ENCODE measurements at places on chromosomes 7 and 10. TPM values are rescaled to one million over a fixed set of nuclear protein-coding genes. Genes with fewer than 3 reads are reported as not detected.

GRCh38 chr10:60464659-60465058, 75.0 kb upstream of the ANK3 start:
- DNase-seq = no peak

- no peak for DNase-seq
Measured at GRCh38 chr7:156898938-156899337, 6.0 kb upstream of the LMBR1 start.

GRCh38 chr7:158975526-158976467, 119.4 kb downstream of the DYNC2I1 start:
- DNase-seq = no peak

The BUD31 gene
- total RNA-seq = 77.5 TPM

The C7orf33 gene
- total RNA-seq = not detected

DNA sequence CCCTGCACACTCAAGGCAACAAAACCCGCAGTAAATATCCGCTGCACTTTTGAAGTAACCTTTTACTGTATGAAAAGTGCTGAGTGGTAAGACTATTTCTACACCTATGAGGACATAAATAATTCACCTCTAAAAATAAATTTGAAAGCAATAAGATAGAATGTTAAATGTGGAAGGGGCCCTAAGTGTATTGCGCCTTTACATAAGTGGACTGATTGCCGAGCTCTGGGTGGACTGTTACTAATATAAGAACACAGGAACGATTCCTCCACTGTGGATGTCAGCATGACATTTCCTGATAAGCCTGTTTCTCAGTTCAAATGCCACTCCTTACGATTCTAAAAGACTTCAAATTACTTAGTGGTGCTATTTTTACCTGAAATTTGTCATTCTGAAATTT, 192.0 kb upstream of the PTN start:
- DNase-seq = no peak

DNA sequence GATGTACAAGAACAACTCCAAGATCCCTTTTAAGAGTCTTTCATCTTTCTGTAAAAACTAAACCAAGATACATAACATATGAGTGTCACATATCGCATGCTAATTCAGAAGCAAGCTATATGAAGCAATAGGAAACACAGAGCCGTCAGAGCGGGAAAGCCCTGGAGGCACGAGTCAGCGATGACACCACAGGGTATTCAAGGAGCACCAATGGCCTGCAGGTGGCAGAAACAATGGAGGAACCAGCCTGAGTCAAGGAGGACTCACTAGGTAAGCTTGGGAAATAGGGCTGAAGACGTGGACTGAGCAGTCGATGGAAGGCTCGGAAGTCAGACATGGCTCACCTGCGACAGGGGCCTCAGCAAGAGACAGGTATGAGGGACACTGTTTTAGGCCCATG, 214.4 kb downstream of the FAM107B start:
- DNase-seq = no peak

The SLC39A12 gene
- not detected for total RNA-seq

DNA sequence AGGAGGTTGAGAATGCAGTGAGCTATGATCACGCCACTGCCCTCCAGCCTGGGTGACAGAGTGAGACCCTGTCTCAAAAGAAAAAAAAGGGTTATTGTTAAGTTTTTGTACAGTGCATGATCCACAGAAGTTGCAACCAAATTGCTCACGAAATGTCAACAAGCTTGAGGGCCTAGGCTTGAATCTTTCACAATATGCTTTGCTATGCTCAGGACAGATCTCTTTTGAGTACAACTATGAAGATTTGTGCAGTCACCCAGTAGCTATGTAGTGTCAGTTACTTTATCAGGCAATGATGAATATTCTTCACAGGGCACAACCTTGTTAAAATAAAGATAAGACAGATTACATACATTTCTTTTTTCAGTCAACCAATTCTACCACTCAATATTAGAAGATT, 109.2 kb downstream of the PRTFDC1 start:
- DNase-seq = no peak

- DNase-seq = peak; percentile 82
Measured at GRCh38 chr7:106598663-106599342, 62.2 kb downstream of the CCDC71L start.

The SEC61A2 gene
- 13.7 TPM for total RNA-seq

- DNase-seq = no peak
Measured at GRCh38 chr7:20834656-20835055, 48.0 kb upstream of the SP8 start.

DNA sequence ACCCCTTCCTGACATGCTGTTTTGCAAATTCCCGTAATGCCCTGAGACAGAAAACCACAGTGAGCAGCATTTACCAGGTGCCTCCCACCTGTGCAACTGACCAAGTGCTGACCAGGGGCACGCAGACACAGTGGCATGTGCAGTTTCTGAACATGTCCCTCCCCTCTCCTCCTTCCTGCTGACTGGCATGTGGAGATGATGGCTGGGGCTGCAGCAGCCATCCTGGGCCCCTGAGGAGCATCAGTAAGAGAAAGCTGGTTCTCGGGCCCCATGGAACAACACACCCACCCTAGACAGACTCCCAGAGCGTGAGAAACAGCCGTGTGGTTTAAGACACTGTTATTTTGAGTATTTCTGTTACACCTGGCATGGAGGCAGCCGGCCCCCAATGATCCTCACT, 66.2 kb upstream of the PDGFA start:
- DNase-seq = no peak

DNA sequence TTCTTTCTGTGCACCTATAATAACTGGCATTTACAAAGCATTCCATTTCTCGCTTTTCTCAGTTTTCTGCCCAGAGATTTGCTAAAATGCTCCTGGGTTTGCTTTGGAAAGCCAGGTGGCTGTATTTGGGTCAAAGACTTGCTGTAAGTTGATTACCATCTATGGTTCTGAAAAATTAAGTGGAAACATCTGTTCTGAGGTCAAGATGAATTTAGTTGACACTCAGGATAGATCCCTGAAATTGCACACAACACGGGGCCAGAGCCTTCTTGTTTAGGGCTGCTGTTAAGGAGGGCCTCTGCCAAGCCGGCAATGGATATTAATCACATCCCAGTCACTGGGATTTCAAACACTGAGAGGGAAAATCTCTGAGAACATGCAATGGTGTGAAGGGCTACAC, 111.6 kb upstream of the GLI3 start:
- no peak for DNase-seq

The SRRM3 gene
- 1.5 TPM for total RNA-seq

The GRM8 gene
- 4.5 TPM for total RNA-seq

DNA sequence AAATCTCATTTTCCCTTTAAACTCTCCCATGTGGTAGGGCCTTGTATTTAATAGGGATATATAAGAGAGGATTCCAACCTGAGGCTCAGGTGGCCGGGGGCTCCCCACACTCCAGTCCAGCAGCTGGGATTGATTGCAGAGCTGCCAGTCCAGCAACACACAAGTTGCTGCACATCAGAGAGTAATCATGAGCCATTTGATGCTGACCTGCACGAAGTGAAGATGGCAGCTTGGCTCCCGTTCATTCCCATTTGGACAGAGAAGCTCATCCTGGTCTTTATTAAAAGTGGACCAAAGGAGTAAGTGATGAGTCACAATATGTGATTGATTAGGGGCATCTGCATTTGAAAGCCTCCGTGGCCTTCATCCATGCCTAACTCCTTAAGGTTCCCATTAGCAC, 202.4 kb downstream of the PLXNA4 start:
- DNase-seq = no peak

- no peak for DNase-seq
Measured at GRCh38 chr10:122999347-122999746, 9.2 kb downstream of the IKZF5 start.

- DNase-seq = no peak
Measured at GRCh38 chr10:23310404-23310803, 34.2 kb downstream of the C10orf67 start.

The LIPK gene
- total RNA-seq = not detected

All from hepatocyte (in vitro differentiated cells).